ENCODE measurements at places on chromosomes 5 and 9.

GRCh38 chr5:84816746-84817547, 432.3 kb upstream of the EDIL3 start:
- DNase-seq, result no peak

GRCh38 chr5:142717582-142718215, 31.8 kb upstream of the FGF1 start:
- DNase-seq, result no peak

DNA sequence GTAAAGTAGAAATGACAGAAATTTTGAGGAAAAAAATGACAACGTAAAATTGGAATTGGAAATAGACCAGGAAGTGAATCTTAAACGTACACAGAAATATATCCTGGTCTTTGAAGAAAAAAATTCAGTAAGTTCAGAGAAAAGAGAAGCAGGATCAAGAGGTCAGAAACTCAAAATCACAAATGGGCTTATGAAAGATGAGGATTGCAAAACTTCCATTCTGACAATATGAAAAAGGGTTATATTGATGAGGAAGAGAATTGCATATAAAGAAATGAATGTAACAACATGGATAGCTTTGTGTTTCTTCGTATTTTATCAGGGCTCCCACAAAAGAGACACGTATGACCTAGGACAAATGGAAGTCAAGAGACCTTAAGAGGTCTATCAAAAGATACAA, 58.1 kb downstream of the OXCT1 start:
- DNase-seq, result no peak

DNA sequence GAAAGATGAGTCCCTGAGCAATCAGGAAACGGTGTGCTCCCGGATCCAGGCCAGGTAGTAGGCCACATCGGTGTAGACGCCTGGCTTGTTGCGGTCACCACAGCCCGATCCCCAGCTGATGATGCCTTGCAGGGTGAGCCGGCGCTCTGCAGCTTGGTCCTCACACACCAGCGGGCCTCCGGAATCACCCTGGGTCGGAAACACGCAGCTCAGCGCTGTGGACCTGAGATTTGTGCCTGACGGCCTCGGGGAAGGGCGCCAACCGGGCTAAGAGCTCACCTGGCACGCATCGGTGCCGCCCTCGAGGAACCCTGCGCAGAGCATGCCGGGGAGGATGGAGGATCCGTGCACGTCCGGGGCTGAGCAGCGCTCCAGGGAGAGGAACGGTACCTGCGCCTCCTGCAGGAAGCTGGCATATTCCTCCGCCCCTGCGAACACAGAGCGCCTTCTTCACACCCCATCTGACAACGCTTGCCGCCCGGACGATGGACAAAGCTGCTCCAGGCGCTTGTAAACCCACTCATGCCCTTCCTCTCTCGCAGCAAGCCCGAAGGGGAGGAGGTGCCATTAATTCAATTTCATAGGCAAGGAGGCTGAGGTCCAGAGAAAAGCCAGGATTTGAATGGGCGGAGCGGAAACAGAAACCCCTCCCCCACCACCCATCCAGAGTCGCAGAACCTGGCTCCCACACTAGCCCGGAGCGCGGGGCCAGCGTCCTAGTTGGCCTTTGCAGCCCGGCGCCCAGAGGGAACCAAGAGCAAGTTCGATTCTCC, 2.0 kb upstream of the PFN3 start:
- DNase-seq, result peak; percentile 61

GRCh38 chr9:17816431-17817027, 237.7 kb downstream of the SH3GL2 start:
- no peak for DNase-seq

DNA sequence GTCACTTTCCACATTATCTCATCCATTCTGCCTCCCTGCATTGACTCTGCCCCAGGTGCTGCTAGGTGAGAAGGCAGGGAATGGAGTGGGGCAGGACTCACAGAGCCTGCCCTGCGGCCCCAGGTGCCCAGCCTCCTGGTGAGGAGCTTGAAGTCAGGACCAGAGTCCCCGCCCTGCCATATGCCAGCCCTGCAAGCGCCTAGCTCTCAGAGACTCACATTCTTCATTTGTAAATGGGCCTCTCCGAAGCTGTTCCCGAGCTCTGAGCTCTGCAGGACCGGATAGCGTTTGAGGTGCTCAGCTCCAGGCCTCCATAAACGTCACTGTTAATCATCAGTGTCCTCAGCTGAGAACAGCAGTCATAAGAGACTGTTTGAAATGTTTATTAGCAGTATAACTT, 75.1 kb upstream of the STXBP1 start:
- no peak for DNase-seq

DNA sequence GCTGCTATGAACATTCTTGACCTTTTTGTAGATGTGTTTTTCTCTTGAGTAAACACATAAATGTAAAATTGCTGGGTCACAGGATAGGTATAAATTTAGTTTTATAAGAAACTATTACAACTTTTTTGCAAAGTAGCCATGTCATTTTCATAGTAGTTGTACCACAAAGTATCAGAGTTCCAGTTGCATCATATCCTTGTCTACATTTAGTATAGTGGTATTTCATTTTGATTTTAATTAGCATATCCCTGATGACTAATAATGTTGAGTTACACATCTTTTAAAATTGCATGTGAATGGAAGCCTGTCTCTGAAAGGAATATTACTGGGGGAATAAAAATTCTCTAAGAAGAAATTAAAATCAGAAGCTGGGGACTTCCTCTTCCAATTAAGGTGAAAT, 85.4 kb downstream of the TMEM161B start:
- DNase-seq, result no peak

Data from activated CD4-positive, alpha-beta T cell treated with anti-CD3 and anti-CD28 coated beads for 1 hour (primary cell).